ENCODE measurements at places on chromosomes 11 and 22.

- DNase-seq: peak; percentile 83
Measured at GRCh38 chr22:41939981-41940831, 6.7 kb downstream of the CENPM start.

DNA sequence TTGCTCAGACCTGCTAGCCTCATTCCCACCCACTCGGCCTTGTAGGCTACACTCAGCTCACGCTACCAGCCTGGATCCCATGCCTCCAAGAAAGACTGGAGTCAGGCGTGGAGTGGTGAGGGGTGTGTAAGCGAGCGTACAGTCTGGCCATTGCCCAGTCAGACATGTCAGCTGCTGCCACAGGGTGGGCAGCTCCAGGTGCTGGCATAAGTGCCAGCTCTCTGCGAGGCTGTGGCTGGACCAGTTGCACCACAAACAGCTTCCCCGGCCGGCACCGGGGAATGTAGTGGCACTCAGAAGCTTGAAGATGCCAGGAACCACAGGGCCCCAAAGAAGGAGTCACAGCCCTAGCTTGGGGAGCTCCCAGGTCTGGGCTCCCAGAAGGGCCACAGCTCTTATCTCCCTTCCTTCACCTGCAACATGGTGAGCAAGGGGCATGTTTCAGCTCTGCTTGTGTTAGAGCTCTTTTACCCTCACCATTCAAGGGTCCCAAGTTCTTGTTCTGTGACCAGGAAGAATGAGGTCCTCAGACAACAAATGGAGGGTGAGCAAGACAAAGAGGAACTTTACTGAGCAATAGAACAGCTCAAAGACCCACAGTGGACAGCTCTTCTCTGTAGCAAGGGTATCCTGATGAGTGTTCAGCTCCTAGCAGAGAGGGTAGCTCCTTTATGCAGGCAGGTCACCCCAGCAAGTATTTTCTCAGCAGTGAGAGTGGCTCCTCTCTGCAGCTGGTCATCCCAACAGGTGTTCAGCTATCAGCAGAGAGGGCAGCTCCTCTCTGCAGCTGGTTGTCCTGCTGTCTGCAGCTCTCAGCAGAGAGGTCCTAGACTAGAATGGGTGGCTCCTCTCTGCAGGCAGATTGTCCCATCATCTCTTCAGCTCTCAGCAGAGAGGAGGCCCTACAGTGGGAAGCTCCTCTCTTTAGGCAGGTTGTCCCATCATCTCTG, 6.0 kb downstream of the SBF2 start:
- DNase-seq: no peak

GRCh38 chr22:49008682-49009235, 818.9 kb downstream of the BRD1 start:
- DNase-seq: no peak

DNA sequence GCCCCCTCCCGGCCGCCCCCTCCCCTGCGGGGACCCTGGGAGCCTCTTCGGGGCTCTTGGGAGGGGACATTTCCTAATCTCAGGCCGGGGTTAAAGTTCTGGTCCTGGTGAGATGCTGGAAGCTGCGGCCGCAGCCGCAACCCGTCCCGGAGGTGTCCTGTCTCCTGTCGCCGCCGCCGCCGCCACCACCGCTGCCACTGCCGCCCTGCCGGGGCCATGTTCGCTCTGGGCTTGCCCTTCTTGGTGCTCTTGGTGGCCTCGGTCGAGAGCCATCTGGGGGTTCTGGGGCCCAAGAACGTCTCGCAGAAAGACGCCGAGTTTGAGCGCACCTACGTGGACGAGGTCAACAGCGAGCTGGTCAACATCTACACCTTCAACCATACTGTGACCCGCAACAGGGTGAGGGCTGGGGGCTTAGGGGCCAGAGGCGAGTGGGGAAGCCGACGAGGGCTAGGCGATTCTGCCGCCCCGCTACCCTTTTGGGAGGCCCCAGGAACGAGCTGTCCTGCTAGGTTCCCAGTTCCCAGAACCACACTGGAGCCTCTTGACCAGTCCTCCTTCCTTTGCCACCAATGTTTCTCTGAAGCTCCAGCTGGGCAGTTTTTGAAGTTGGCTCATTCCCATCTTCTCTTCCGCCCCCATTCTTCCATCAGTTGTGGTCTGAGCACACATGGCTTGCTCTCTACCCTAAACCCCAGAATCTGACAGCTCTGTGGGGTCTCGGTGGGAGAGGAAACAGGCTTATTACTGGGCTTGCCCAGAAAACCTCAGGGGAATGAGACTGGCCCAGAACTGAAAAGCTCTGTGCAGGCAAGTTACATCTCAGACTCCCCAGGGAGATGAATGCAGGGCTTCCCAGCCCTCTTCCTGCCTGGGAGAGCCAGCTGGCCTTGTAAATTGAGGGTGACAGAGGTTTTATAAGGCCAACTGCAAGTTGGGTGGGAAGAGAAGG, 781 bp downstream of the SIDT2 start:
- no peak for DNase-seq

DNA sequence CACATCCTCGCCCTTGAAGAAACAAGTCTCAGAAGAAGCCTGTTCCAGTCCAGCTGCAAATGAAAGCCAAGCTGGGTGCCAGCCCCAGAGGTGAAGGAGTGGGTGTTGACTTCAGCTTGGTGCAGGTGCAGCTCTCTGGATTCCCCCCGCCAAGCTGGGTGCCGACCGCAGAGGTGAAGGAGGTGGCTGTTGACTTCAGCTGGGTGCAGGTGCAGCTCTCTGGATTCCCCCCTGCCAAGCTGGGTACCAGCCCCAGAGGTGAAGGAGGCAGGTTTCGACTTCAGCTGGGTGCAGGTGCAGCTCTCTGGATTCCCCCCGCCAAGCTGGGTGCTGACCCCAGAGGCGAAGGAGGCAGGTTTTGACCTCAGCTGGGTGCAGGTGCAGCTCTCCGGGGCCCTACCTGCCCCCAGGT, 1234.0 kb downstream of the TBC1D22A start:
- DNase-seq: no peak

DNA sequence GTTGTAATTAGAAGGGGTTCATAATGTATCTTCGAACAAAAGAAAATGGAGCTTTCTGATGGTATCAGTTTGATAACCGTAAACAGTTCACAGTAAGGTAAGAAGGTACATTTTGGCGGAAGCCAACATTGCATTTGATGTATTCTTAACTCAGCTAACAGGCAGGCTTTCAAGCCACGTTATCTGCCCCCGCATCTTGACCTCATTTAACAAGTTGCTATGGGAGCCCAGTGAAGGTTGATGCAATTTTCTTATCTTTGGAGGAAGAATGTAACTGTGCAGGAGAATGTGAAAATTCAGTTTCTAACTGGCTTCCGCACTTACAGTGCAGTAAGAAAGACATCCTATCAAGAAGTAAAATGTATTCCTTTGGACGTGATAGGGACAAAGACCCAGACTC, 110.6 kb downstream of the ETS1 start:
- DNase-seq: peak; percentile 71

DNA sequence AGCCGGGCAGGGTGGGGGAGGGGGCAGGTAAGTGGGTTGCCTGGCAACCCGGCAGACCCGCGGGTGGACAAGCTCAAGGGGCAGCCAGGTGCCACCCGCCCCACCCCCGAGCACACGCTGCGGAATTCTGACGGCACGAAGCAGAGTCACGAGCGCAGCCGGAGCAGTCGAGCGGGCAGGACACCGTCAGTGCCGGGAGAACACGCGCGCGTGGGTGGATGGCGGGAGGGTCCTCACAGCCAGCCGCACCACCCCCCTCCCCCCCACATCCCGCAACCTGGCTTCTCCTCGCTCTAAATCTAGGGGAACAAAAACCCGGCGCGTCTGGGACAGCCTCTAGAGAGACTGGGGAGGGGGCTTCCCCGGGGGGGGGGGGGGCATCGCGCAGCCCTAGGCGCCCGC, 133.1 kb upstream of the HSD17B12 start:
- no peak for DNase-seq

DNA sequence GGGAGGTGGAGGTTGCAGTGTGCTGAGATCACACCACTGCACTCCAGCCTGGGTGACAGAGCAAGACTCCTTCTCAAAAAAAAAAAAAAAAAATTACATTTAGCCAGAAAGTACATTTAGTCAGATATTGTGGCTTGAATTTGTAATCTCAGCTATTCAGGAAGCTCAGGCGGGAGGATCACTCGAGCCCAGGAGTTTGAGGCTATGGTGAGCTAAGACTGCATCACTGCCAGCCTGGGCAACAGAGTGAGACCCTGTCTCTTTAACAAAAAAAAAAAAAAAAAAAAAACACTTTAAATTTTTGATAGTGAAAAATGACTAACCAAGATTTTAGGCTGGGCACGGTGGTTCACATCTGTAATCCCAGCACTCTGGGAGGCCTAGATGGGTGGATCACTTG, 27.3 kb downstream of the MRTFA start:
- no peak for DNase-seq

GRCh38 chr11:47857485-47857884, 9.3 kb upstream of the NUP160 start:
- no peak for DNase-seq

DNA sequence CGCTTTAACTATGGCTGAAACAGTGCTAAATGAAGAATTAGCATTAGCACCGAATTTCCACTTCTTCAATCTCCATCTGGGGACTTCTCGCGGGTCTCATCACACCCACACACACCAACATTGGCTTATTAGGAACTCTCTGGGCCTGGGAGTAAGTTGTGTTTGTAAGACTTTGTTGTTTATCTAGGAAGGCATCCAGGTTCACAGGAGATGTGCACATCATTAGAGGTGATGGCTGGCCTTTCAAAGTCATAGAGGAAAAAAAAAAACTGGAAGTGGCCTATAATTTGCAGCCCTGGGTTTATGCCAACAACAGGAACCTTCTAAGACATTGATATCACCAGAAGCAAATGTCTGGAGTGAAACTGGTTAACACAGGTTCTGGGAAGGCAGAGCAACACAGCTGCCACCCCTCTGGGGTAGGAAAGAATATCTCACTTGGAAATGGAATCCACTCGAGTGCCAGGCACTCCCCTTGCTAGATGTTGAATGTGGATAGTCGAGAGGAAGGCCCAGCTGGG, 84.5 kb downstream of the TRAF6 start:
- DNase-seq: no peak

DNA sequence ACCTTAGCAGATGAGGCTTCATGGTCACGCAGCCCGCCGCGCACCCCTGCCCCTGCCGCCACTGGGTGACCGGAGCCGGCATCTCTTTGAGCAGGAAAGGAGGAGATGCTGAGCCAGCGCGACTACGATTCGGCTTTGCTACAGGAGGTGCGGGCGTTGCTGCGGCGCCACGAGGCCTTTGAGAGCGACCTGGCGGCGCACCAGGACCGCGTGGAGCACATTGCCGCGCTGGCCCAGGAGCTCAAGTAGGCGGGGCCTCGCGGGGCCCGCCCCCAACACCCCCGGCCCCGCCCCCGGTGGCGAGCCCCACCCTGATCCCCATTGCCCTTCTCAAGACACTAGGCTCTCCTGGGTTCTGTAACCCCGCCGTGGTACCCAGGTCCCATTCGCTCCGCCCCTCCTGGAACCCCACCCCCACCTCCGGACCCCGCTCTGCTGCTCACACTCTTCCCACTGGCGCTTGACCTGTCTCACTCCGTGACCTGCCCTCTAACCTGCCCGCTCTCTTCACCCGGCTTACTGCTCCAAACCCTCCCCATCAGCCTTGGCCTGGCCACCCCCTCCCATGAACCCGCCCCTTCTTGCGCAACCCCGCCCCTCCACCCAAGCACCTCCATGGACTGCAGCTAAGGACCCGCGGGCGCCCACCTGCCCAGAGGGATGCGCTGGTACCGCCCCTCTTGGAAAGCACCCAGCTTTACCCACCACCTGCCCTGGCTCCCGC, 9.1 kb downstream of the CTSF start:
- no peak for DNase-seq

DNA sequence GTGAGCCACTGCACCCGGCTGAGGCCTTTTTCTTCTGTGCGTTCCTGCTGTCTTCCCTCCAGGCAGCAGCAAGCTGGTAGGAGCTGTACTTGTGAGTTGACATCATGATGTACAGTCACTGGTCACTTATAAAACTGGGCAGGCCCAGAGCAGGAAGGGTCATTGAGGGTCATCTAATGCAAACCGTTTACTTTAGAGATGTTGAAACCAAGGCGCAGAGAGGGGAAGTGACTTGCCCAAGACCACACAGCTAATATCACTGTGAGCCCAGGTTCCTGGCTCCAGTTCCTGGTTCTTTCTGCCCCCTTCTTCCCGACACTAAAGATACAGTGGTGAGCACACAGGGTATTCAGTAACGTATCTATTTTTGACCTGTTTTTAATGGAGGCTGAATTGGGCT, 27.3 kb downstream of the PTPRJ start:
- DNase-seq: no peak

- DNase-seq: no peak
Measured at GRCh38 chr22:23237201-23237798, 57.0 kb downstream of the BCR start.

GRCh38 chr11:68186061-68186460, 27.0 kb downstream of the KMT5B start:
- peak; percentile 12 for DNase-seq

DNA sequence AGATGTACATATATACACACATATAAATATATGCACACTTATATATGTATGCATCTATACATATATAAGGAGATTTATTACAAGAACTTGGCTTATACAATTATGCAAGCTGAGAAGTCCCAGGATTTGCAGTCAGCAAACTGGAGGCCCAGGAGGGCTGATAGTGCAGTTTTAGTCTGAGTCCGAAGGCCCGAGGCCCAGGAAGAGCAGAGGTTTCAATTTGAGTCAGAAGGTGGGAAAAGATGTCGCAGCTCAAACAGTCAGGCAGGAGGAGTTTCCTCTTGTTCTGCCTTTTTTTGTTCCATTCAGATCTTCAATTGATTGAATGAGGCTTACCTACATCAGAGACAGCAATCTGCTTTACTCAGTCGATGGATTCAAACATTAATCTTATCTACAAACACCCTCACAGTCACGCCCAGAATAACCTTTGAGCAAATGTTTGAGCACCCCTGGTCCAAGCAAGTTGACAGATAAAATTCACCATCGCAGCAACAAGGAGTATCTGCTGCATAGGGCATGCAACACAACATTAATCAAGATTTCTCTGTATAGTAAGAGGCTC, 4.0 kb upstream of the SGSM1 start:
- DNase-seq: no peak

DNA sequence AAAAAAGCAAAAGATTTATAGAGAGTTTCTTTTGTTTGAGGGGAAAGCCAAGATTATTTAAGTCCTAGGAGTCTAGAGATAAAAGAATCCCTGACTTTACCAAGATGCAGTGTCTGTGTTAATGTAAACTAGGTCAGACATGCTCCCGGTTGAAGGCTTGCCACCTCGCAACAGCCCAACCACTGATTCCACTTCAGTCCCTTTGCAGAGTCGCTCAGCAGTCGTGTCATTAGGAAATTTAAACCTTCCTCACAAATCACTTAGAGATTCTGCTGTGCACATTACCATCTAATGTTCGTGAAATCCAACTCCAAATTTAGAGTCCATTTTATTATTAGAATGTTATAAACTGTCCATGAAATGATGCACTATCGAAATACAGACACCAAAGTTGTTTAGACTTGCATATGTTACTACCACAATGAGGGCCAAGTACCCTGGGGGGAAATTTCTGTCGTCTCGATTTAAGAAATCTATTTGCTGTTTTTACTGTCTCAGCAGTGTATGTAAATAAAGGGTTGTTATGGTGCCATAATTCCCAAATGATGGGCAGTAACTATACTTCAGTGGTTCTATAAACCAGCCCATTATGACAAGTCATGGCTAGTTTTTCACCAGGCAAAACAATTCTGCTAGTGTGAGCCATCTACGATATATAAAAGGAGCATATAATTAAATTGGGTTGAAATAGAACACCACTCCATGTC, 101.4 kb upstream of the MTNR1B start:
- DNase-seq: no peak
